ENCODE measurements at places on chromosomes 13 and 19.

- no peak for DNase-seq
Observed at GRCh38 chr19:13206587-13206986, 56.4 kb downstream of the IER2 start.

DNA sequence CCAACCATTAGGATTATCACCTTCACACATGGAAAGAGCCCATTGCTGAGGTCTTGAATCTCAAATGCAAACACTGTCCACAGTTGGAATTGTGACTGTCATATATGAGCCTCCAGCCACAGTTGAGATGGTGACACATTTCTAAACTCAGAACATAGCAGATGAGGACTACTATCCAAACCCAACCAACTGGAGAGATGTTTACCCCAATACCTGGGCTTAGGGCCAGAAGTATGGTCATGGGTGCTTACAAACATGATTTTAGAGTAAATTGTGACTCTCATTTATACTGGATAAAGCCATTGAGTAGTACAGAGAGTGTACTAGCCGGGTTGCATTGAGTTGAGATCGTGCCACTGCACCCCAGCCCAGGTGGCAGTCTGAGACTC, 14.0 kb upstream of the ZNF681 start:
- no peak for DNase-seq

GRCh38 chr13:52371736-52372247, 34.2 kb downstream of the THSD1 start:
- DNase-seq, result no peak

- DNase-seq, result no peak
Observed at GRCh38 chr19:39341129-39341718, 997 bp upstream of the SAMD4B start.

GRCh38 chr13:51371768-51372399, 32.4 kb downstream of the SERPINE3 start:
- no peak for DNase-seq

DNA sequence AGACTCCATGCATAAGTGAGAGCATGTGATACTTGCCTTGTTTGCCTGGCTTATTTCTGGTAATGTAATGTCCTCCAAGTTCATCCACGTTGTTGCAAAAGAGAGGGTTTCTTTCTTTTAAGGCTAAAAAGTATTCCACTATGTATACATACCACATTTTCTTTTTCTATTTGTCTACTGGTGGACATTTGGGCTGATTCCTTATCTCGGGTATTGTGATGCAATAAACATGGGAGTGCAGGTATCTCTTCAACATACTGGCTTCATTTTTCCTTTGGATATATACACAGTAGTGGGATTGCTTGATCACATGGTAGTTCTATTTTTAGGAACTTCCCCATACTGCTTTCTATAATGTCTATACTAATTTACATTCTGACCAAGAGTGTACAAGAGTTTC, 49.6 kb upstream of the EBPL start:
- no peak for DNase-seq

DNA sequence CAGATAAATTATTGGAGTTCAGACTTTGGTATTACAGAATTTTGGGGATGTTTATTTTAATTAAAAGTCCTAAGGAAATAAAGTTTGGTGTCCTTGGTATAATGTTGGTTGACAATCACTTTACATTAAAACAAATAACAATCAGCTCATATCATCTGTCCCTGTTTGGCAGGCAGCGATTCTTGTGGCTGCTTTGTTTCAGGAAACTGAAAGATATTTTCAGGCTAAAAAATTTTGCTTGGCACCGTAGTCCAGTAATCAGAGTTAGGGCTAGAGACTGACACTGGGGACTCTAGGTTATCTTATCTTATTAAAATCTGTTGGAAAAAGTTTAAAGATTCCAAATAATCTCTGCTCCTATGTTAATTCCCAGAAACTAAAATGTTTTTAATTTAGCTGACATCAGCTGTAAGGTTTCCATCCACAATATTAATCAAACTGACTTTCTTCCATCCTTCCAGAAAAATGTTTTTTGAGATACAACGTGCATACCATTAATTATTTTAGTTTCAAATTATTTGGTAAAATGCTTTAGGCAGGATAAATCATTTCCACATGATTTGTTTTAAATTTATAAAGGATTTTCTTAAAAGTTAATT, 97.6 kb downstream of the ZIC5 start:
- DNase-seq, result no peak

- DNase-seq, result no peak
Observed at GRCh38 chr19:8840708-8841107, 8.5 kb downstream of the MBD3L1 start.

- no peak for DNase-seq
Observed at GRCh38 chr19:413756-414420, 4.9 kb upstream of the C2CD4C start.

DNA sequence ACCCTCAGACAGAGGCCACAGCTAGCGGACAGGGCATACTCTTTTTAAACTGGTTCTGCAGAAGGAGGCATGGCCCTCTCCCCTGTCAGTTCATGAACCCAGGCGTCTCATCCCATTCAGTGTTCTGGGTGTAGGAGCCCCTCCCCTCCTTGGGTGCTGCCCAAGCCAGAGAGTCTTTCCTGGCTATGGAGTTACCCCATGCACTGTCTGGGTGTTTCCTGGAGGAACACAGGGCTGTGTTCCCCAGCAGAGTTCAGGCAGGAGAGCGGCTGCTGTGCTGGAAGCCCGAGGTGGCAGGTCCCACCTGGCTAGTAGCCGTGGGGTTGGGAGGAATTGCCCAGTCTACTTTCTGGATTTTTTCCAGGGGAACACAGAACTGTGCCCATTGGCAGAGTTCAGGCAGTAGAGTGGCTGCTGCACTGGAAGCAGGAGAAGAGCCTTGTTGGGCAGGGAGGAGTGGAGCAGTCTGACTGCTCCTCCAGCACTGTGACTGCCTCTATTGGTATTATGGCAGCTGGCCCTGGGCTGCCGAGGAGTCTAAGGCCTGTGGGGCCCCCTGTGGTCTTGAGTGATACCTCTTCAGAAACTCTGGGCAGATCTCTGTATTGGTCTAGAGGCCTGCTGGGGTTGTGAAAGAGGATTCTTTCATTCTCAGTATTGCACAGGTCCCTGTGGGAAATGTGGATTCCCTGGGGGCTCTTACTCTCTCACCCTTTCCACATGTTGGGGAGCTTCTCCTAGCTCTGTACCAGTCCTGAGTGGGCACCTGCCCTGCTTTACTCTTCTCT, 168.3 kb downstream of the PCDH20 start:
- no peak for DNase-seq

GRCh38 chr13:98169331-98169730, 7.7 kb downstream of the RNF113B start:
- no peak for DNase-seq

DNA sequence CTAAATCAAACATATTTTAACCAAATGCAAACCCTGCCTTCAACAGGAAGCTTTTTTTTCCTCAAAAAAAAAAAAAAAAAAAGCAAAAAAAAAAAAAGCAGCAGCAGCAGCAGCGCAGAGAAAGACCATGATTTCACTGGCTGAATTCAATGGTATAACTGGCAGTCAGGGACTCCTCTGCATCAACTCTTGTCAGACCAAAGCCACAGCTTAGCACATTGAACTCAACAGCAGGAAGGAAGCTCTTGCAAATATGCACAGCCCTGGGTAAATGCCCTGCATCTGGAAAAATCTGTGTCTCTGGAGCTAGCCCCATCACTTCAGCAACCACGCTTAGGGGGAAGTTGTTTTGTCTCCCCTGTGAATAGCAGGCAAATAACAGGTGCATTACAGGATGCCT, 17.6 kb upstream of the DHRS12 start:
- DNase-seq, result no peak

- DNase-seq, result no peak
Observed at GRCh38 chr13:39365879-39366278, 237.1 kb downstream of the LHFPL6 start.

DNA sequence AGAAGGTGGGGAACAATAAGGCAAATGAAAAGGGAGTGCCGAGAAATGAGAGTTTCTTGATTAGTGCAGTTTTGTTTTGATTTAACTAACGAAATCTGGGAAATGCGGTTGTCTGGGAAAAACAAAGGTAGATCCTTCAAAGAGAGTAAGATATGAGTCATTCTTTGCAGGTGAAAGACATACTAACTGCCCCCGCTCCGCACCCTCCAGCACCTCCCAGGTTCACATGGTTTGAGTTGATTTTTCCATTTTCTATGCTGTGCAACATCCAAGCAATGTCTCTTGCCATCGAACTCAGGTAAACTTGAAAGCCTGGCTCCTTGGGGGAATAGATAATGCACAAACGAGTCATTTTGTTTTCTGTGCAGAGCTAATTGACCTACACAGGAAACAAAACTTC, 84.1 kb upstream of the KLF12 start:
- DNase-seq, result no peak

DNA sequence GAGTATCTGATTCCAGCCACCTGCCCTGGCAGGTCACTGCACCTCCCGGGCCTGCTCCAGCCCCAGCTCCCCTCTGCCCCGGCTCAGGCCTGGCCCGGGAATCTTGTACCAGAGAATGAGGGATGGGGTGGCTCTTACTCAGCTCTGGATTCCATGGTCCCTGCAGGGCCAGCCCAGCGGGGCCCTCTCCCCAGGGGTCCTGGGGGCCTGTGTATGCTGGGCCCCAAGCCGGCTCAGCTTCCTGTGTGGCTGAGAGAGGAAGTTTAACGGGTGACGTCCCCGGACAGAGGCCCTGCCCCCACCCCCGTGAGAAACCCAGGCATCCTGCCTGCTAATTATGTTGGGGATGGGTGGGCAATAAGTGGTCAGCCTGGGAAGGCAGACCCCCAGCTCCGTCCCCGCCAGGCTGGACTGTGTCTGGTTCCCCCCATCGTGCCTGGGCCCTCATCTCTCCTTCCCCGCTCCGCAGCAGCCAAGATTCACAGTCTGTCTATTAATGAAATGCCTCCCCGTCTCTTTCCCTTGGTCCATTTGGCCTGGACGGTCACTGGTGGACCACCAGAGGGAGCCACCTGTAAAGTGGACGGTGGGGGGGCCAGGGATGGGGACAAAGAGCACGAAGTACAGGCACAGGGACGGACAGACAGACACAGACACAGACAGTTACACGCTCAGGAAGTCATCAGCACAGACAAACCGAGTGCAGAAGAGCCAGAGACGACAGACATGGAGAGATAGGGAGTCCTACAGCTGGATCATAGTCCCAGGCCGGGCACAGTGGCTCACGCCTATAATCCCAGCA, at the start of gene DENND1C:
DENND1C (minus strand) TSS at position 247 of the 802 bp plus-strand sequence; CDS start at position 155, 92 bp downstream.
- no peak for DNase-seq

GRCh38 chr13:34349091-34349722, 531.3 kb downstream of the RFC3 start:
- peak; percentile 76 for DNase-seq

- DNase-seq, result no peak
Observed at GRCh38 chr13:23447927-23448326, 14.4 kb upstream of the SACS start.

- peak; percentile 49 for DNase-seq
Observed at GRCh38 chr19:4352701-4353121, 9.3 kb downstream of the MPND start.

DNA sequence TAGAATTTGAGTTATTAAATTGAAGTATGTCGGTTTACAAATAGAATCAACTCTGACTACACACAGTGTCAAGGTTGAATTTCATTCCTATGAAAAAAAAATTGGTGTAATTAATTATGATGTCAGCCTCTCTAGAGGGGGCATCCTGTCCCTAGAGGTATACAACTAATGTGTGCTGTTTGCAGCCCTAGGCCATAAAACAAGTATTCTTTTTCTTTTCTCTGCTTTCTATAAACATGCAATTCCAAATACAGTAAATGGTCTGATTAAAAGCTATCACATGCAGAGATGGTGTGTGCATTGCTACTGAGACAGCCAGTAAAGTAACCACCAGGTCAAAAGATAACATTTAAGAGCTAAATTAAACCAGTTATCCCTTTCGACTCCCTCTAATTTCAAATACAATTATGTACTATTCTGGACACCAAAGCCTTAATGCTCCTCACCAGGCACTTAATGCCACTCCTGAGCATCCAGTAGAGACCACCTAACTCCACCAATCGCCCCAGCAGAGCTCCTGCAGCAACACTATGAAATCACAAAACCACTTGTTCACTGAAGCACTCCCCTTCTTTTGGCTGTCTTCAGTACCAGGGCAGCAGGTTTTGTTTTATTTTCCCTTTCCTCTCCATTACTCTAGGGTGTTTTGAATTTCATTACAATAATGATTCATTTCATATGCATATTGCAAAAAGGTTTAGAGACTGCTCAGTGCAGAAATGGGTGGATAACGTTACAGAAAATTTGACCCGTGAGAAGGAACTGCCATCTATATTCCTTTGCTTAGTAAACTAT, 426.9 kb downstream of the PCDH9 start:
- no peak for DNase-seq

GRCh38 chr19:40592170-40592569, 9.0 kb upstream of the LTBP4 start:
- DNase-seq, result no peak

GRCh38 chr13:110413016-110413675, 106.1 kb downstream of the COL4A2 start:
- DNase-seq, result no peak

DNA sequence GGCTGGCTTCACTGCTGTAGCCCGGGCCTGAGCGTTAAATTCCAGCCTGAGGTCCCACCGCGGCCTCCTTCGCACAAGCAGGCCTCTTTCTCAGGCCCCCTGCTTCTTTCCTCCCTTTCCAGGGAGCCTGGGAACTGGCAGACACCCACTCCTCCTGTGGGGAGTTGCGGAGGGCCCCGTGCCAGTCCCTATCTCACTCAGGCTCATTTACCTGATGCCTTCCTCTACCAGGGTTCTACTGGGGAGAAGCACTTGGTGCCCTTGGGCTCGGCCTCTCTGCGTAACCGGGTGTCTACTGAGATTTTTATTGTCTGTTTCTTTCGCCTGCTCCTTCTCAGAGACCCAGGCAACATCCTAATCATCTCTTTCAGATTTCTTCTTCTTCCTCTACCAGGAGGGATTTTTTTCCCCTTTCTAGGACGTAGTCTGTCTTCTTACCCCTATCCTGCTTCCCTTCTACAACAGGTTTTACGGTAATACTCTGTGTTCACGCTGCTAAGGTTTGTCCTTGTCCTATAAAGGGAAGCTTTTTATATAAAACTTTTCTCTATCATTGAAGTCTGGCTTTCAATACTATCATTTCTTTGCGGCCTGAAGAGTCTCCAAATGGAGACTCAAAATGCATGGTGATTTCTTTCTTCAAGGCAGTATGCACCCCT, 135.4 kb upstream of the GPR12 start:
- DNase-seq, result no peak

- DNase-seq, result no peak
Observed at GRCh38 chr19:31444931-31445330, 95.7 kb upstream of the TSHZ3 start.

All from smooth muscle cell of the brain vasculature (primary cell).